ENCODE measurements at places on chromosomes 13 and 19. TPM values are rescaled to one million over a fixed set of nuclear protein-coding genes. Genes with fewer than 3 reads are reported as not detected.

Gene PEAK3
- total RNA-seq: 0.11 TPM

- no peaks in the 10 kb centered on the region for H3K27me3 ChIP-seq
- DNase-seq: no peak
- peaks cover 5% of the 10 kb centered on the region for H3K36me3 ChIP-seq
- no peak overlapping the region for H3K4me3 ChIP-seq
Observed at GRCh38 chr13:20272588-20273171, 40.6 kb upstream of the GJB6 start.

Gene SLC5A5
- not detected for total RNA-seq

Gene LIN37
- 12.0 TPM for total RNA-seq

- no peak for DNase-seq
- H3K4me1 ChIP-seq: peaks cover under 1% of the 10 kb centered on the region
- no peak overlapping the region for H3K4me3 ChIP-seq
- H3K27ac ChIP-seq: no peak overlapping the region
- peaks cover 25% of the 10 kb centered on the region for H3K27me3 ChIP-seq
Observed at GRCh38 chr13:27713767-27714166, 78.5 kb upstream of the GSX1 start.

DNA sequence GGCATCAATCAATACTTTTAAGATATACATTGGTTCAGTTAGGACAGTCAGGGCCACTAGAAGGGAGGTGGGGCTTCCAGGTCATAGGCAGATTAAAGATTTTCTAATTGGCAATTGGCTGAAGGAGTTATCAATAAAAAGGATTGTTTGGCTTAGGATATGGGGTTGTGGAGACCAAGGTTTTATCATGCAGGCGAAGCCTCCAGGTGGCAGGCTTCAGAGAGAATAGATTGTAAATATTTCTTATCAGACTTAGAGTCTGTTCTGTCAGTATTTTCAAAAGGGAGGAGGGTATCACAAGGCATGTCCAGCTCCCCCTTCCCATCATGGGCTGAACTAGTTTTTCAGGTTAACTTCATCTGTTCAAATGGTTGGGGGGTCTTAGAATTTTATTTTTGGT lies 77.4 kb upstream of the FARP1 start:
- H3K4me3 ChIP-seq: no peak overlapping the region
- H3K4me1 ChIP-seq: peaks cover 22% of the 10 kb centered on the region
- H3K36me3 ChIP-seq: no peaks in the 10 kb centered on the region
- no peak for DNase-seq

DNA sequence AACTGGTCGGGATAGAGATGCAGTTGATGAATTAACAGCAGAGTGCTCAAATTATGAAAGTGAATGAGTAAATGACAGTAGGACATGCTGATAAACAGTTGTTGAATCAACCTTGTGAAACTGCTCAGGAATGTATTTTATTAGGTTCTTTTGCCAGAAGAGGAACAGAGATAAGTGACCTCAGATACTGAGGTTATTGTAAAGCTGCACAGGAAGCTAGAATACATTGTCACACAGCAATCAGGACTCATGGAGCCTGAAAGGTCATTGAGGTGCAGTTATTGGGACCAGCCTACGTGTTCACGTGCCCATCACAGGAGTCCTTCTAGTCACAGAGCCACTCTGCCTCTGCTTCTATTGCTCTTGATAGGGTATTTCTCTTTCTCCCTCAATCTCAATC lies 47.5 kb upstream of the MED4 start:
- H3K27me3 ChIP-seq: no peaks in the 10 kb centered on the region
- H3K36me3 ChIP-seq: peaks cover 1% of the 10 kb centered on the region
- no peak for DNase-seq
- no peak overlapping the region for H3K27ac ChIP-seq
- H3K4me3 ChIP-seq: no peak overlapping the region
- no peaks in the 10 kb centered on the region for H3K4me1 ChIP-seq

Gene ZNF333
- 33.6 TPM for total RNA-seq

Gene TFDP1
- total RNA-seq: 52.6 TPM

GRCh38 chr13:35449821-35450220 lies 26.7 kb downstream of the MAB21L1 start:
- H3K4me3 ChIP-seq: no peak overlapping the region
- no peak overlapping the region for H3K27ac ChIP-seq
- DNase-seq: no peak
- H3K4me1 ChIP-seq: peaks cover 17% of the 10 kb centered on the region

DNA sequence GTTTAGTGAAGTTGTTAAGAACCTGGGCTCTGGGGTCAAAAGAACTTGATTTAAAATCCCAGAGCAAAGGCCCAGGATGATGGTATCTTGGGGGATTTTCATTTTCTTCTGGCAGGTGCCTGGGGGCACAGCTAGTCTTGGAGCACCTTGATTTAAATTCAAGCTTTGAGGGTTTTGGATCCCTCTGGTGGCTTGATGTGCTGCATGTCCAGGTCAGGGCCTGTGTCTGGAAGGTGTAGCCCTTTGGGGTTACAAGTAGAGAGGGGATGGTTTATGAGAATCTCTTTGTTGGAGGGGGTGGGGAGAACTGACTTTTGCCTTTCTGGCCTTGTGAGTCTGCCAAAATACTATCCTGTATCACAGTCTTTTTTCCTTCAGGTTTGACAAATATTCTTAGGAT lies 55.8 kb downstream of the AKAP11 start:
- H3K36me3 ChIP-seq: no peaks in the 10 kb centered on the region
- no peaks in the 10 kb centered on the region for H3K4me1 ChIP-seq
- no peak overlapping the region for H3K27ac ChIP-seq
- no peak for DNase-seq

GRCh38 chr13:28743499-28744083 lies 24.8 kb upstream of the SLC46A3 start:
- DNase-seq: no peak
- H3K27ac ChIP-seq: no peak overlapping the region
- H3K4me1 ChIP-seq: no peaks in the 10 kb centered on the region
- no peak overlapping the region for H3K4me3 ChIP-seq
- H3K36me3 ChIP-seq: no peaks in the 10 kb centered on the region

GRCh38 chr13:103431856-103432255 lies 365.6 kb upstream of the SLC10A2 start:
- H3K36me3 ChIP-seq: no peaks in the 10 kb centered on the region
- no peak for DNase-seq

DNA sequence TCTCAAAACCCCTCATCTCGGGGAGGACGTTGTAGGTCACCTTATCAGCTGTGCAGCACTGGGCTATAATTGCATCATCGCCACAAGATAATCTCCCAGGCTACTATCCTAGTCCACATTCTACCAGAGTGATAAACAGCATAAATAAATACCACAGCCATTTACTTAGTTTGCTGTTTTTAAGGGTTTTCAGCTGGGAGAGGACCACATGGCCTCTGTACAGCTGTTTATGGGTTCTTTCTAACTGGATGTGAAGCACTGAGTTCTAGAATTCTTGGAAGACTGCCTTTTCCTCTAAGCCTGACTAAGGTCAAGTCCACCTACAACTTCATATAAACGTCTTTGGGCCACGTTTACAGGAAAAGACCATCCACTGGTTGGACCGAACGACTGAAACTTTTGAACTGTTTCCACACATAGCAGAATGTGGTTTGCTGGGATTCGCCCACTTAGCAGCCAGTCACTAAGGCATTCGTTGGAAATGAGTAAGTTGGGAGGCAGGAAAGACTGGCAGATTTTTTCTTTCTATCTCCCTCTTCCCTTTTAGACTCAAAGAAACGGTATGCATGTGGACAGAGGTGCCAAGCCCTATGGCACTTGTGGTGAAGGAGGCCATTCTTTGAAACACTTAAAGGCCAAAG lies 752.5 kb upstream of the SGCG start:
- peaks cover 4% of the 10 kb centered on the region for H3K4me1 ChIP-seq
- no peak overlapping the region for H3K4me3 ChIP-seq
- peaks cover under 1% of the 10 kb centered on the region for H3K36me3 ChIP-seq
- no peak for DNase-seq
- no peaks in the 10 kb centered on the region for H3K27me3 ChIP-seq

GRCh38 chr13:113545455-113545930 lies 39.1 kb upstream of the TFDP1 start:
- H3K27me3 ChIP-seq: no peaks in the 10 kb centered on the region
- peaks cover 22% of the 10 kb centered on the region for H3K36me3 ChIP-seq
- peak overlapping the region; percentile 18 for H3K4me3 ChIP-seq
- H3K27ac ChIP-seq: peak overlapping the region; percentile 87
- DNase-seq: no peak

Gene PLPP2
- 8.4 TPM for total RNA-seq

Gene STARD13
- 24.5 TPM for total RNA-seq

- H3K36me3 ChIP-seq: no peaks in the 10 kb centered on the region
- peak; percentile 58 for DNase-seq
- peaks cover 33% of the 10 kb centered on the region for H3K4me1 ChIP-seq
- H3K27me3 ChIP-seq: no peaks in the 10 kb centered on the region
Observed at GRCh38 chr13:75482070-75482819, at the start of gene TBC1D4. TSS of gene TBC1D4 (minus strand) at chr13:75482169. CDS start at chr13:75481767, 402 bp downstream.

DNA sequence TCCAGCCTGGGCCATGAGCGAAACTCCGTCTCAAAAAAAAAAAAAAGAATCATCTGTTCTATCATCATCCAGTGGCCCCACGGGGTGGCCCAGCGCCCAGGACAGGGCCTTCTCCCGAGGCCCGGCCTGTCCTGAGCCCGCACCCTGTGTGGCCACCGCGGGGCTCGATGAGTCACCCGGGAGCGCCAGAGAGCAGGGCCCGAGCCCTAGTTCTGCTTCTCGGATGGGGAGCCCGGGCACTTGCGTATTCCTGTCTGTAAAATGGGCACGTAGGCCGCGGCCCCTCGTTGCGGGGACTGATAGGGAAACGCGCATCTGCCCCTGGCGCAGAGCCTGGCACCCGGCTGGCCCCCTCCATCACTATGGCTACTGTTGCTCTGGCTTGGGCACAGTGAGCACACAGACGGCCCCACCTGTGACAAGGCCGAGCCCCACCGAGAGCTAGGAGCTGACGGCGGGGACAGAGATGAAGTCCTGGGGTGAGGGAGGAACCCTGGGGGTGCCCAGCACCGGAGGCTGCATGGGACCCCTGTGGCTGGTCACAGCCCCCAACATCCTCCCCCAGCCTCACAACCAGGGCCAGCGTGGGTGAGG lies 21.3 kb upstream of the UQCR11 start:
- peaks cover 19% of the 10 kb centered on the region for H3K36me3 ChIP-seq
- DNase-seq: no peak
- no peak overlapping the region for H3K4me3 ChIP-seq
- peaks cover 5% of the 10 kb centered on the region for H3K4me1 ChIP-seq
- H3K27me3 ChIP-seq: no peaks in the 10 kb centered on the region

Gene DLL3
- total RNA-seq: 0.40 TPM

DNA sequence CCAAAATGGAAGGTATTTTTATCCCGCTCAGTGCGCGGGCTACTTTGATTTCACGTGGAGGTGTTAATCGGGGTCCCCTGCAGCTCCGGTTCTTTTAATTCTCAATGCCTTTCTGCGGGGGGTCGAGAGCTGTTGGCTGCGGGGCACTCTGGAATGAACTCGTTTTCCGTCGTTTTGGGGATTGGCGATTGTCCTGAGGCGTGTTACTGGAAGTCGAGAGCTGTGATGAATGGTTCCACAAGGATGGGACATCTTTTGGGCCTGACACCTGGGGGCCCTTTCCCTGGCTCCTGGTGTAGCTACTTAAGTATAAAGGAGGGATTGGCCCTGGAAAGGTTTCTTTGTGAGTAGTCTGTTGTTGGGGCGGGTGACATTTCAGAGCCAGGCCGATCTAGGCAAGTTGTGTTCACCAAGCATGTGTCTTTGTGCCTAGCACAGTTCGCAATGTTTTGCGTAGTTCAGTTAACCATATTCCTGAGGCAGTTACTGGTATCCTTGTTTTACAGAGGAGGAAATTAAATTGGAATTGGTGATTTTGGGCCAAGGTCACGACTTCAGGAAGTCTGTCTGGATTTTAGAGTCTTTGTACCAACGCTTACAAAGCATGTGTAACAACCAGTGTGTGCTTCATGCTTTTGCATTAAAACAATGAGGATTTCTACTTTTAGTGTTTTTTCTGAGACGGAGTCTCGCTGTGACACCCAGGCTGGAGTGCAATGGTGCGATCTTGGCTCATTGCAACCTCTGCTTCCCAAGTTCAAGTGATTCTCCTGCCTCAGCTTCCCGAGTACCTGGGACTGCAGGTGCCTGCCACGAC lies 846 bp downstream of the RPL13A start:
- H3K4me3 ChIP-seq: peak overlapping the region; percentile 96
- H3K27ac ChIP-seq: peak overlapping the region; percentile 95
- no peak for DNase-seq
- peaks cover 2% of the 10 kb centered on the region for H3K27me3 ChIP-seq

Measured in mesothelial cell of epicardium (in vitro differentiated cells).